ENCODE measurements at places on chromosomes 2 and 18. TPM values are rescaled to one million over a fixed set of nuclear protein-coding genes. Genes with fewer than 3 reads are reported as not detected.

The SPHKAP gene
- total RNA-seq = not detected

The IL1R2 gene
- total RNA-seq = not detected

The ALLC gene
- total RNA-seq = not detected

The IL1RN gene
- total RNA-seq = 0.85 TPM

The FKBP7 gene
- 3.0 TPM for total RNA-seq

The EVA1A gene
- total RNA-seq = not detected

The OSBPL6 gene
- 2.5 TPM for total RNA-seq

The SP5 gene
- total RNA-seq = not detected

The HRH4 gene
- not detected for total RNA-seq

The SULT1C2 gene
- total RNA-seq = not detected

DNA sequence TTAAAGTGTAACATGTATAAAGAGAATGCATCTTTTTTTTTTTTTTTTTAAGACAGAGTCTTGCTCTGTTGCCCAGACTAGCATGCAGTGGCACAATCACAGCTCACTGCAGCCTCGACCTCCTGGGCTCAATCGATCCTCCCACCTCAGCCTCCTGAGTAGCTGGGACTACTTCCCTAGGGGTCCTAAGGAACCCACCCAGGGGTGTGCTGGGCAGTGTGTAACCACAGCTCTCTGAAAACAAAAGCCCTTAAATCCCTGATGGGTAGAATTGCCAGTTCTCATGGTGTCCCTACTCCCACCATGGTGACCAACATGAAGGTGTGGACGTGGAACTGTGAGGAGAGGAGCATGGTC is 105.6 kb upstream of the ST3GAL5 start:
- DNase-seq = no peak

GRCh38 chr2:109372614-109373013 is 241.2 kb downstream of the SEPTIN10 start:
- DNase-seq = no peak

DNA sequence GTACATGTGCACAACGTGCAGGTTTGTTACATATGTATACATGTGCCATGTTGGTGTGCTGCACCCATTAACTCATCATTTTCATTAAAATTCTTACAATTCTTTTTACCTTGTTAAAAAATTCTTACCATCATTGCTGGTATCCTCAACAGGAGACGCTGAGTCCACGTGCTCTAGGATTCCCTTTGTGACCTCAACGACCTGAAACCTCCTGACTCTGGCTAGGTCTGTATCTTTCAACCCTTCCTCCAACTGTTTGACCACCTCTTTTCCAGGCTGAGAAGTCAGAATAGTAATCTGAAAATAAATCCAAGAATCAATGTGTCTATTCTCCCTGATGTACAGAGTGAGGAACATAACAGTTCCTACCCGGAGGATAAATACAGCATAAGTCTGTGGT is 41.2 kb downstream of the M1AP start:
- DNase-seq = no peak

- no peak for DNase-seq
These were observed 44.7 kb downstream of the AFTPH start for GRCh38 chr2:64568836-64569235.

GRCh38 chr2:217445723-217446122 is 557.1 kb downstream of the TNS1 start:
- no peak for DNase-seq

DNA sequence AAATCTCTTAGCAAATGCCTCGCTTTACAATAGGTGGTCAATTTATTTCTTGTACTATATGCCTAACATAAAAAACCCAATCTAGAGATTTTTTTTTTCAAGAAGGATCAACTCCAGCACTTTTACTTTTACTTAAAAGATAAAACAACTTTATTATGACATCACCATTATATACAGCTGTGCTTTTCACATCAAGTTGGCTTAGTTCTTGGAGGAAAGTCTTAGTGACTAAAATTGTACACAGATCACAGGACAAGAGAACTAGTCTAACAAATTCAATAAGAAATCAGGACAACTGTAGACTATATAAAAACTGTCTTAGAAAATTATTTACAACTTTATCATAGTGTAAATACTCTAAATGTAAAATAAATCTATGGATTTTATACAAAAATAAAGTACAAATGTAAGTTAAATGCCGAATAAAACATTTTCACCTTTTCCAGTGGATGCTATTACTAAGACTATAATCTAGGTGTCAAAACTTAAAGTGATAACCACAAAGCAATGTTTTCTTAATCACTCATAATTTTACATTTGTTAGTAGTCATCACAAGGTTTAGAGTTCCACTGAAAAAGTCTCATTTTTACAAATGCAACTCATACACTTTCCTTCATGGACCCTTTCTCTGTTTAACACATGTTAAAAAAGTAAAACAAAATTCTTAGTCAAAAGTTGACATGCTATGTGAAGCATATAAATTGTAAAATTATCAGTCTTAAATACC is 5.4 kb upstream of the CD302 start:
- no peak for DNase-seq

GRCh38 chr2:176999301-176999700 is 213.3 kb upstream of the HNRNPA3 start:
- no peak for DNase-seq

DNA sequence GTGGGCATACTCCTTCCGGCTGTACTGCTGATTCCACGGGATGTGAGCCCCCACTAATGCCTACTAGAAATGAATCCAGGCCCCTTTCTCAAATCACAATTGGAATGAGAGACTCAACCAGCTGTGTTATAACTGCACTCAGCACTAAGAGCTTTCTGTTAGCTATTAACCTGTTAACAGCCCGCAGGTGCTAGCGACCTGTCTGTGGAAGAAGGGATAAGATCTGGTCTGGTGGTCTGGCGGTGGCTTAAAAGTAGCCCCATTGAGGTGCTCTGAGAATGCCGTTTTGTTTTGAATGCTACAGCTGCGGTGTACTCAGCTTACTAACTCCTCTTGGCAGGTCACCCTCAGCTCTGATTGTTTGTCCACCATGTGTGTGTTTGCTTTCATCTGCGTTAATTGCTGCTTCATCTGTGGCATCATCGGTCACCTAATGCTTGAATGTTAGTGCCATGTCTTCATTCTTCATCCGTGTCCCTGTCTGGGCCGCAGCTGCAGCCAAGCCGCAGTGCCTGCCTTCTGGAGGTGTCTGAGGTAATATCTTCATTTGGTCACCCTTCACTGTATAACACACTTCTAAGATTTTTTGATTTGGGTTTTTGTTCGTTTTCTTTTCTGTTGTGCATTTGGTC is 16.3 kb downstream of the RAB12 start:
- no peak for DNase-seq

DNA sequence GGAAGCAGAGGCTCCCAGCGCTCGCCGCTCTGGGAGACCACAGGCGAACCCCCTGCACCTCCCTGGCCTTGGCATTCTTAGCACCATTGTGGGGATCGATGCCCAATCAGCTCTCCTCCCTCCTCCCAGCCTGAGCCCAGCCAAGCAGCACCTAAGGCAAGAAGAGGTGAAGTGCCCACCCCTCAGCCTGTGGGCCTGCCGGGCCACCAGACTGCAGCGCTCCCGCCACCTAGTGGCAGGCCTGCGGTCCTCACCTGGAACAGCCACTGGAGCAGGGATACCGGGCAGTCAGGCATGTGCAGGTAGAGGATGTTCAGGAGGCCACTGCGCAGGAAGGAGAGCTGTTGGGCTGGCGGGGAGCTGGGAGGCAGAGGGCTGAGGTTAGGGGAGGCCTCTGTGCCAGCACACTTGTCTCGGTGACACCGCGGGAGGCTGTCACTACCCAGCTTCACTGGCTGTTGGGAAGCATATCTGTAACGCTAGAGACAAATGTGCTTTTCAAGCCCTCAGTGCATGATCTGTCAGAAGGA is 35.2 kb downstream of the FAM178B start:
- DNase-seq = peak; percentile 78

DNA sequence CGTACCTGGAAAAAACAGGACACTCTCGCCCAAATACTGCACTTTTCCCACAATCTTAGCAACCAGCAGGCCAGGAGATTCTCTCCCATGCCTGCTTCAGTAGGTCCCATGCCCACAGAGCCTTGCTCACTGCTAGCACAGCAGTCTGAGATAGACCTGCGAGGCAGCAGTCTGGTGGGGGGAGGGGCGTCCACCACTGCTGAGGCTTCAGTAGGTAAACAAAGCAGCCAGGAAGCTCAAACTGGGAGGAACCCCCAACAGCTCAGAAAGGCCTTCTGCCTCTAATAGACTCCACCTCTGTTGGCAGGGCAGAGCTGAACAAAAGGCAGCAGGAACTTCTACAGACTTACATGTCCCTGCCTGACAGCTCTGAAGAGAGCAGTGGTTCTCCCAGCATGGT is 1202.8 kb upstream of the ACVR2A start:
- DNase-seq = no peak

DNA sequence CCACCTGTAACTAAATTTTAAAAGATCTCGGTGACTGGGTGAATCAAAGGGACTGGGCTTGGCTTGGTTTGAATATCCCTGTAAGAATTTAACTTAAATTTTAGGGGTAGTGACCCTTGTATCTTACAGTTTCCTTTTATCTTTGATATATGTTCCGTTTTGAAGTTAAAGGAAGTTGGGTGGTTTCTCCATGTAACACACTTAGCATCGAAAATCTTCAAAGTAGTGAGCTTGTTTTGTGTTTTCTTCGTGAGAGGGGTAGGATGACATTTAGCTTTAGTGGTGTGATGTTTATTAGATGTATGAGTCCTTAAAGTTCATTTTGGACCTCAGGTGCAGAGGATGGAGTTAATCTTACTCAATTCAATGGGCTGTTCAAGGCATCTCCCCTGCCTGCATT is 1.6 kb downstream of the WDR7 start:
- no peak for DNase-seq

DNA sequence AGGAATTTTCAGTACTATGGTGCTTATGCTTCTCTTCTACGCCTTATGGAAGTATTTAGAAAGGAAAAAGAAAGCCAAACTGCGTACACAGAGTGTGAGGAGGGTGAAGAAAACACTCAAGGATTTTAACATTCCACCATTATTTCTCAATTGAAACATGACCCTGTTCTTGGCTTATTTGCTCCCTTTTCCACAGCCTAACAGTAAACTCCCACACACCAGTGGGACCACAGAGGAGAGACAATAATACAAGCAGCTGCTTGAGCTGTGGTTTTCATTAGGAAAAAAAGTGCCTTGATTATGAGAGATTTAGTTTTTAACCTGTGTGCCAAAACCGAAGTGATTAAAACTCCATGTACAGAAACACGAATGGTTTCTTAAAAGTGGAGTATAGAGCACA is 134.3 kb downstream of the MEP1B start:
- no peak for DNase-seq

- DNase-seq = no peak
These were observed 108.1 kb downstream of the FHOD3 start for GRCh38 chr18:36405611-36406010.

GRCh38 chr18:79200546-79201268 is 131.5 kb downstream of the ATP9B start:
- peak; percentile 26 for DNase-seq

DNA sequence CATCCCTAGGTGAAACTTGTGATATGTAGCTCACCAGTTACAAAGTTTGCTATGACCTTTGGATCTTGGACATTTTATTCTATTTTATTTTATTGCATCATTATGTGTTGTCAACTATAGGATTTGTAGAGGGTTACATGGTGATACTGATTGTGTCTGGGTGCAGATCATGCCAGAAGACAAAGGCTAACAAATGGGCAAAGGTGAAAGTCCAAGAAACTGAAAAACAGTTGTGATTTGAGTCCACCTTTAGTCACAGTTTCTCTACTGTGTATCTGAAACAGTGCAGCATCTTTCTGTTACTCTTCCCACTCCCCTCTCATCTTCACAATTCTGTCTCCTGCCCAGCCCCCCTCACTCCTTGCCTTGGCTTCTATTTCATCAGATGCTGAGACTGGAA is 111.9 kb upstream of the LYPD6 start:
- no peak for DNase-seq

DNA sequence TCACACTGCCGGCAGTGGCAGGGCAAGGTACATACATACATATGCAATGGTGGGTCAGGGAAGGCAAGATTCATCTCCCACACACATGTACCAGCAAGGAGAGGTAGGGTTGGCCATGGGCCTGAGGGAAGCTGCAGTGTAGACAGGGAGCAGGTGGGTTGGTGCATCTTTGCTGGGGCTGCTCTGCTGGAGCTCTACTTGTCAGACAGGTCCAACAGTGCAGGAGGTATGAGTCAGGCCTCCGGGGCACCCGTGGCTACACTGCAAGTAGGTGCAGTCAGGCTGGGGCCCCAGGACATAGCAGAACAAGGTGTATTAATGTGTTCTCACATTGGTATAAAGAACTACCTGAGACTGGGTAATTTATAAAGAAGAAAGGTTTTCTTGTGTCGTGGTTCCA is 281.1 kb upstream of the COL3A1 start:
- peak; percentile 1 for DNase-seq

- DNase-seq = no peak
These were observed 539 bp upstream of the MOB4 start for GRCh38 chr2:197515315-197515738.

DNA sequence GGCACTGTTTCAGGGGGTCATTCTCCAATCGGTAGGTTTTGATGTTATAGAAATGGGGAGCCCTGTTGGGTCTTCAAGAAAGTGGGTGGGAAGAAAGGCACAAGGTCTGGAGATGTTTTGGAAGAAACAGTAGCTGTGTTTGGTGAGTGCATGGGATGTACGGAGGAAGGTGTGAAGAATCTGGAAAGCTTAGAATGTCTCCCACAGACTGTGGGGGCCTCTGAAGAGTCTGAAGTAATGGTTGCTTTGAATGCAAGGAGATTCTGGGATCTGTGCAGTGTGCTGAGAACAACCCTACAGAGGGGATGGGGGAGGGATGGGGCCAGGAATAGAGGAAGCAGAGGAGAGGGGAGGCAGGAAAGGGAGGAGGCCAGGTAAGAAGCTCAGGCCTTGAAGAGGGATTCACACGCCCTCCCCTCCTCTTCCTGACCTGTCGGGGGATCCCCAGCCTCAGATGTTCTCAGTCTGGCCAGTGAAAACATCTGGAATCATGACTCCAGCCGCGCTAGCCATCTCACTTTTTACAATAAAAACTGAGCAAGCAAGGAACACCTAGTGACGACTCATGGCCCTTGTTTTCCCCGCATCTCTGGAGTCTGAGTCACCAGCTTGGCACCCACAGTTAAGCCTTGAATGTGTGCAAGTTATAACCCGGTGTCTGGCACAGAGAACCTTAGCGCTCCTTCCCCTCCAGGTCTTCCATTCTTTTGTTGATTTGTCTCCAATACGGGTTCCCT is 74.2 kb downstream of the SH3BP4 start:
- no peak for DNase-seq

DNA sequence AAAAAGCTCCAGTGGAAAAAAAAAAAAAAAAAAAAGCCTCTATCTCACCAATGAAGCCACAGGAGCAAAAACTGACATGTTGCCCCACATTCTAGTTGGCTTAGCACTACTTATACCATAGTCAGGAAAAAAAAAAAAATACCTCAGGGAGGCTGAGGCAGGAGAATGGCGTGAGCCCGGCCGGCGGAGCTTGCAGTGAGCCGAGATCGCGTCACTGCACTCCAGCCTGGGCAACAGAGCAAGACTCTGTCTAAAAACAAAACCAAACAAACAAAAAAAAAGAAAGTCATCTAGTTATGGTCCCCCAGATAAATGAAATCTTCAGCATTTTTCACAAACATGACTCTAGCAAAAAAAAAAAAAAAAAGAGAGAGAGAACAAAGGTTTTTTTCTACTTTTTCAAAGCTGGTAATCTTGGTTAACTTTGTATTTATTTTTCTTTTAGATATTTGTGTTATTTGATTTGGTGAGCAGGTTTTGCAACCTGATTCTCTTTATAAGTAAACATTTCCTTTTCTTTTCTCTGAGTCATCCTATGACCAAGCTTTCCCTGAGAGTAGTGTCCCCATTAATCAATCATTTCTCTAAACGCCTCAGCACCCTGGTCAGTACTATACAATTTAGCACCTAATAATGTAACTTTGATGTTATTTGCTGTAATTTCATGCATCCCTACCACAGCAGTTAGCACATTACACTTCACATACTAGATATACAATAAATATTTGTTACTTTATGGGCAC is 273.7 kb upstream of the PIK3C3 start:
- no peak for DNase-seq

All from activated CD8-positive, alpha-beta T cell treated with anti-CD3 and anti-CD28 coated beads for 36 hours (primary cell).